ENCODE measurements at places on chromosomes 12 and 14. TPM values are rescaled to one million over a fixed set of nuclear protein-coding genes. Genes with fewer than 3 reads are reported as not detected.

The ARHGAP9 gene
- total RNA-seq: under 0.01 TPM

The LPAR5 gene
- not detected for total RNA-seq

The LALBA gene
- not detected for total RNA-seq

The DENR gene
- 33.1 TPM for total RNA-seq

The MFAP5 gene
- 0.13 TPM for total RNA-seq

The MORN3 gene
- total RNA-seq: 0.49 TPM

Measured in bladder microvascular endothelial cell (primary cell).